ENCODE measurements at places on chromosomes 4 and X.

GRCh38 chr4:100872811-100873210, 355.0 kb upstream of the EMCN start:
- DNase-seq = no peak

DNA sequence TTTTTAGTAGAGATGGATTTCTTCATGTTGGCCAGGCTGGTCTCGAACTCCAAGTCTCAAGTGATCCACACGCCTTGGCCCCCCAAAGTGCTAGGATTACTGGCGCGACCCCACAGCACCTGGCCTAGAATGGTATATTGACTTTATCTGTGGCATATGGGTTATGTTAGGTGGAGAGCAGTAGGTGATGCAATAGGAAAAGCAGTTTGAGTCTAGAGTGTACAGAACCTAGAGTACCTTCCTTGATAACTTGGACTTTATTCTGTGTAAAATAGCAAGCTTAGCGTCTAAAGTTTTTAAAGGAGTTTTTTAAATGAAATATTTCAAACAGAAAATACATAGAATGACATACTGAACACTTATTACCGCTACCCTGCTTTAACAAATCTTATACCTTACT, 312.0 kb upstream of the ZCCHC13 start:
- DNase-seq = no peak

DNA sequence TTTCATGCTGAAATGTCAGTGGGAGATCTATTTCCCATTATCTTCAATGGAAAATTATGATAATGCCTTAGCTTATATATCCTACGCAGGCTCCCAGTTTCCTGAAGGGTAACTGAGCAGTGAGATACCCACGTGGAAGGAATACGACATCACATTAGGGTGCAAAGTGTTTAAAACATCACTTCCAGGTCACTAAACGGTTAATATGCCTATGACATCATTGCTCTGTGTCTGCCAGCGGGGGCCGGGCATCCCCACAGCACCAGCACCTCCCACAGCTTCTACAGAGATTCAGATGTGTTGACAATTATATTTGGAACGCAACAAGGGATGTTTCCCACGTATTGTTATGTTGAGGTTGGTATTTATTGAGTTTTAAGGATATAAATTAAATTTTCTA, 27.1 kb downstream of the TMEM271 start:
- DNase-seq = no peak

DNA sequence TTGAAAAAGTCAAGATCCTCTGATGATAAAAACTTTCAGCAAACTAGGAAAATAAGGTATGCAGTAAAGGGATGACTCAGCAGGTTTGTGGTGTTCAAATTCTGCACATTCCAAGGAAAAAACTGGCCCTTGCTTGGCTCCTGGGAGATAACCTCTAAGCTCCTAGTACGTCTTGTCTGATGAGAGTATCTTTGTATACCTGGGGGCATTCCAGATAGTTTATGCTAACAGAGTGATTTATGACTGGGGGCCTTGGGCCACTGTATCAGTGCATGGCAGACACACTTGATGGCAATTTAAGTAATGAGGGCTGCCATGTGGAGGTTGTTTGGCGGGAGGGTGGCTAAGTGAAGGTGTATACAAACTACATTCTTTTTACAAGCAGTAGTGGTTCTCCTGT, 56.9 kb downstream of the NSG1 start:
- DNase-seq = no peak

- no peak for DNase-seq
Measured at GRCh38 chrX:109732017-109732801, 848 bp downstream of the ACSL4 start.
